ENCODE measurements at places on chromosomes 4 and X.

DNA sequence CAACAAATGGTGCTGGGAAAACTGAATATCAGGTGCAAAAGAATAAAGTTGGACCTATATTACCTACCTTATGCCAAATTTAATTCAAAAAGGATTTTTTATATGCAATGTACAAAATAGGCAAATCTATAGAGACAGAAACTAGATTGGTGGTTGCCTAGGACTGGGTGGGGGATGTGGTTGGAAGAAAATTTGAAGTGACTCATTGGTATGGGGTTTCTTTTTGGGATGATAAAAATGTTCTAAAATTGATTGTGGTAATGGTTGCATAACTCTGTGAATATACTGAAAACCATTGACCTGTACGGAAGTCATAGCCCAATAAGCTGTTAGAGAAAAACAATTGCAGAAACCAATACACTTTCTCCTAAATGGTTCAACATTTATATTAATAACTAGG lies 72.1 kb downstream of the COL4A5 start:
- no peak for DNase-seq

DNA sequence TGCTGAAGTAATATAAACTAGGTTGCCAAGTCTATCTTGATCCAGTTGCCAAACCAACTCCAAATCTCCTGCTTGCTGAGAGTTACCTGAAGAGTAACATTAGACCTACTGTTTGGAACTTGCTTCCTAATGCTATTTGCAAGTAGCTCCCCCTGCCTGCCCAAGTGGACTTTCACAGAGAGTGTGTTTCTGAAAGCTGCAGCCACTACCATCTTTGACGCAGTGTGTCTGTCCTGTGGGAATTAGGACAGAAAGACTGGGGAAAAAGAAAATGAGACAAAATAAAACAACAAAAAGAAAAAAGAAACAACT lies 195.0 kb upstream of the HS3ST1 start:
- no peak for DNase-seq

DNA sequence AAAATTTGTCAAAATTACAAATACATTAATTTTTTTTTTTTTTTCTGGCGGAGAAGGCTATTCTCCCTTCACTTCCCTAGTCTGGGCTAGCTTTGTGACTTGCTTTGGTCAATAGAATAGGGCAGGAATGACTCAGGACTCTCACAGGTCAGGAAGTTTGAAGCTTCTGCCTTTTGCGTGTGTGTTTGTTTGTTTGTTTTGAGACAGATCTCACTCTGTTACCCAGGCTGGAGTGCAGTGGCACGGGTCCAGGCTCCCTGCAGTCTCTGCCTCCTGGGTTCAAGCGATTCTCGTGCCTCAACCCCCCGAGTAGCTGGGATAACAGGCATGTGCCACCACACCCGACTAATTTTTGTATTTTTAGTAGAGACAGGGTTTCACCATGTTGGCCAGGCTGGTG lies 55.9 kb upstream of the USP9X start:
- DNase-seq = no peak

DNA sequence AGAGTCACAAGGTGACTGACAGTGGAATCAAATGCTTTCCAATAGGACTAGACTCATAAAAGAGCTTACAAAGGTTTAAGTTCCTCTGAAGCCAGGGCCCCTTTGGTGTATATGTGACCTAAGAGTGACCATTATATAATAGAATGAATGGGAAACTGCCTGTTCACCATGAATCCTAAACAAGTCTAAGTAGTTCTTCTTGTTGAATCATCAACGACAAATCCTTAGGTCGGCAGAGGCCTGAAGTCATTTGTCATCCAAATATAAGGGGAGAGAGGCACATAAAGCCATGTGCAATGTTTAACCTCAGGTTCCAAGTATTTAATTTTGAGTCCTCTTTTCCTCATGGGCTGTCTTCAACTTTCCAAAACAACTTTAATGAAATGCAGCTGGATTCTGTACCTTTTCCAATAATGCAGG lies 122.4 kb downstream of the RASL11B start:
- DNase-seq = no peak

GRCh38 chr4:76155979-76156378 lies 7.8 kb upstream of the NUP54 start:
- no peak for DNase-seq

GRCh38 chr4:76377481-76377901 lies 43.5 kb downstream of the CCDC158 start:
- no peak for DNase-seq

GRCh38 chr4:147480891-147481576 lies at the start of gene EDNRA:
EDNRA (plus strand) TSS chr4:147481097; CDS start chr4:147485682, 4,585 bp downstream.
- DNase-seq = peak; percentile 78

GRCh38 chrX:53362449-53362848 lies 60.0 kb downstream of the SMC1A start:
- no peak for DNase-seq

DNA sequence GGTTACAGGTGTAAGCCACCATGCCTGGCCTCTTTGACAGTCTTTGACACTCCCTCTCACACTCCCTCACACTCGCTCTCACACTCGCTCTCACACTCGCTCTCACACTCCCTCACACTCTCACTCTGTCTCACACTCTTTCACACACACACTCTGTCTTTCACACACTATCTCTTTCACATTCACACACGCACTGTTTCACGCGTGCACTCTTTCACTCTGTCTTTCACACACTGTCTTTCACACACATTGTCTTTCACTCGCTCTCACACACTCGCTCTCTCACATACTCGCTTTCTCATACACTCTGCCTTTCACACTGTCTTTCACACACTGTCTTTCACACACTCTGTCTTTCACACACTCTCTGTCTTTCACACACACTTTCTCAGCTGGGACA lies 167.1 kb upstream of the CXCL13 start:
- no peak for DNase-seq

GRCh38 chrX:65813245-65813644 lies 145.8 kb downstream of the MSN start:
- no peak for DNase-seq

DNA sequence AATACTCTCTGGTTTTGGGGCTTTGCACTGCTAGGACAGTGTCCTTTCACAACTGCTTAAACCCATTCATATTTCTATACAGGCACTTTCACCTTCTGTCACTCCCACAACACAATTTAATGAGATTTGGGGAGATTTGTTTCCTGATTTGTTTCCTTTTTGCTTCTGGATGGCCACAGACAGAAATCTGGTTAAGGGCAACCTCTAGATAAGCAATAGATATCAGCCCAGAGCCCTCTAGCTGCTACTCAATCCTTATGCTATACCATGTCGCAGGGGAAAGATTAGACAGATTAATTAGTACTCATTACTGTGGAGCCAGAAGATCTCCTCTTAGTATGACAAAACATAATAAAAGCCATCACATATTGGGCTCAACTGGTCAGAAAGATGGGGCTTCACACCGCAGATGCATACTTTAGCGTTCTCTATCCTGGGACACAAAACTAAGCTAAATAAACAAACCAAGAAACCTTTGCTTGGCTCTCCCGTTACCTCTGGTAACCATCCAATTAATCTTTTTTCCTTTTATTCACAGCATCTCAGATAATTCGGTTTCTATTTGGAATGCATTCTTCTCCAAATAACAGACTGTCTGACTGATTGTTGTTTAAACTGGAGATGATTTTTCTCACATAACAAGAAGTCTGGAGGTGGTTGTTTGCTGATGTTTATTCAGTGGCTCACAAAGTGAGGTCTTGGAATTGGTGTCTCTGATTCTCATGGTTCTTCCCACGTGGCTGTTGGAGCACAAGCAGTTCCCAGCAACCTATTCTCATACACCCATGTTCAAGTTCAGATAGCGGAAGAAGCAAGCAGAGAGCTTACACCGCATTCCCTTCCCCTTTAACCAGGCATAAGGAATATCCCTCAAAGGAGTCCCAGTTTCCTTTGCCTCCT lies 41.0 kb upstream of the ZNF330 start:
- no peak for DNase-seq

DNA sequence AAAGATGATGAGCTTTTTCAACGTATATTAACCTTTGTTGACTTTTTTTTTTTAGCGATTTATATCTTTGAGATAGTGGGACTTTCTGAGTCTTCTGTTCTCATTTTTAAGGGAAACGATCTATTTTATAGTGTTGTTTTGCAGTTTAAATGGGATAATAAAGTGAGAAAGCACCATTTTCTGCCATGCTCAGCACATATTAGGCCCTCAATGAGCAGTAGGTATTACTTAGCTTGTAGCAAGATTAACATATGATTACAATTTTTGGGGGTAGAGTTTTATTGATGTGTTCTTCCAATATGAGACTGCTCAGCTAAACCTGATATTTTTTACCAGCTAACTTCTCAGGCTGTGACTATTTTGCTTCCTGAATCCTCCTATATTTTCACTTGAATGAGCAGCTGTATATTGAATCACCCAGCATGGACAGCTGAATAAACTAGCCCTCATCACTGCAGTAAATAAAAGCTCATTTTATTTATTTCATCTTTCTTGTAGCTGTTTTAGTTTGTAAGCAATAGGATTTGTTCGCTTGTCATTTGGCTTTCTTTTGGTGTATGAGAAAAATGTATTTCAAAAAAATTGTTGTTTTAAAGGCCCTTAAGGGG lies 43.7 kb downstream of the UGT8 start:
- DNase-seq = no peak

DNA sequence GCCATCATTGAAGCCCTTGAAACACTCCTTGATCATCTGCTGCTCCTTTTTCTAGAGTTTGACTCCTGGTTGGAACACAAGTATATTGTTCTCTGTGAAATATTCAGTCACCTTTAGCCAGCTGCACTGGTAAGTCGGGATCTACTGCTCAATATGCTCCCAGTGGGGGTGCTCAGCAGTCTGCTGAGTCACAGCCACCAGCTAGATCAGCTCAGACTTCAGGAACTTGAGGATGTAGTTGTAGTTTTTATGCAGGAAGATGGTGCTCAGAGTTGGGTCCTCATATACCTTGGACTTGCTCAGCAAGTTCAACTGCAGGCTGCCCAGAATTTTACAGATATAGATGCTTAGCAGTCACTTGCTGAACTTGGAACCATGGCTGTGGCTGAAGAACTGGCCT lies 202.5 kb upstream of the RPL34 start:
- no peak for DNase-seq

DNA sequence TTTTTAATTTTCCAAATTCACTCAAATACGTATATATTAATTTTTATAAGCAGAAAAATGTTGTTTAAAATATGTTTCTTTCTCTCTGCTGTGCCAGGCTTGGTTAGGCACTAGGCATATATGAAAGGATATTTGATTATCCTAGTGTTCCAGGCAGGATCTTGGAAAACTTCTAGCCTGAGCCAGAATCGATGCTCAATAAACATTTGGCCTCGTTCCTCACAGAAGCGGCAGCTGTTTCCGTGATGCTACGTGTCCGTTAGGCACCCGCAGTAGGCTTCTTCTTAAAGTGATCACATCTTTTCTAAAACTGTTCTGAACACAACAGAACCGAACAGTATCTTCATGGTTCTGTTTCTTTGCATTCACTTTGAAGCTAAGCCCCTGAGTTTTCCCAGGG lies 50.1 kb upstream of the CRMP1 start:
- DNase-seq = no peak

GRCh38 chrX:77426811-77427210 lies 20.4 kb upstream of the FGF16 start:
- DNase-seq = no peak

- DNase-seq = no peak
Measured at GRCh38 chrX:109943092-109943739, 59.7 kb upstream of the TMEM164 start.

DNA sequence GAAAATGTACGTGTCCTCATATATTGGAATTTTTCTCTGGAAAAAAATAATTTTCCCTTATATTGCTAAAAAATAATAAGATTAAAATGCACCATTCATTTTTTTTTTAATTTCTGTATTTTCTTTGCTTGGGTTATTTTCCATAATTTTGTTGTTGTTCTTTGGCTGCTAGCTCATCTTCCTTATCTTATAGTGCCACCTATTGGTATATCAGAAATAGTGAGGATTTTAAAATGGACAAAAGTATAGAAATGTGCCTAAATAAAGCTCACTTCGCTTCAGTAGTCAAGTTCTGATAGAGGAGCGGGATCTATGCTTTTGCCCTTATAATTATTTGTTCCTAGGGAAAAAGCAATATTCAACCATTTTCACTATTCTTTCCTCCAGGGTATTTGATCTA lies 134.8 kb downstream of the NAP1L3 start:
- DNase-seq = no peak

DNA sequence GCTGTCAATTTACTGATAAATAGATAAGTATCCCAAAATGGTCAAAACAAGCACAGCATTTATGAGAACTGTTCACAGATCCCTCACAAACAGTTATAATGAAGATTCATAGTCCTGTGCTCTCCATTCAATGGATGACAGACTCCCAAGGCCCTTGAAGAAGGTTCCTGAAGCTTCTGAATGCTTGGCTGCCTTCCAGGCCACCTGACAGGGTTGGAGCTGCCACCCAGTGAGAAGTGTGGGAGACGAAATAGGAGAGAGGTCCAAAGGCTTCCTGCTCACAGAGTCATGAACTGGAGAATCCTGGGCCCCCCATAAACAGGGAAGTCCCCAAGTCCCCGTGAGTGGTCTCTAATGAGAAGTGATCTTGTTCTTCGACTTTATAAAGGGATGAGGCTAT lies 26.0 kb upstream of the ANXA3 start:
- DNase-seq = no peak

DNA sequence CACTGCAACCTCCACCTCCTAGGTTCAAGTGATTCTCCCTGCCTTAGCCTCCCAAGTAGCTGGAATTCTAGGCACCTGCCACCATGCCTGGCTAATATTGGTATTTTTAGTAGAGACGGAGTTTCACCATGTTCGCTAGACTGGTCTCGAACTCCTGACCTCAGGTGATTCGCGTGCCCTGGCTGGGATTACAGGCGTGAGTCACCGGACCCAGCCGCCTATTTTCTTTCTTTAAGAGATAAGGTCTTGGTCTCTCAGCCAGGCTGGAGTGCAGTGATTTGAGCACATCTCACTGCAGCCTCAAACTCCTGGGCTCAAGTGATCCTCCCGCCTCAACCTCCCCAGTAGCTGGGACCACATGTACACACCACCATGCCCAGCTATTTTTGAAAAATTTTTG lies 166.5 kb downstream of the DHRSX start:
- no peak for DNase-seq

- no peak for DNase-seq
Measured at GRCh38 chr4:128521648-128522111, 234.1 kb upstream of the PGRMC2 start.

- DNase-seq = no peak
Measured at GRCh38 chr4:39021631-39022030, 10.6 kb downstream of the TMEM156 start.

GRCh38 chrX:136210243-136210642 lies 41.0 kb downstream of the MAP7D3 start:
- DNase-seq = no peak

DNA sequence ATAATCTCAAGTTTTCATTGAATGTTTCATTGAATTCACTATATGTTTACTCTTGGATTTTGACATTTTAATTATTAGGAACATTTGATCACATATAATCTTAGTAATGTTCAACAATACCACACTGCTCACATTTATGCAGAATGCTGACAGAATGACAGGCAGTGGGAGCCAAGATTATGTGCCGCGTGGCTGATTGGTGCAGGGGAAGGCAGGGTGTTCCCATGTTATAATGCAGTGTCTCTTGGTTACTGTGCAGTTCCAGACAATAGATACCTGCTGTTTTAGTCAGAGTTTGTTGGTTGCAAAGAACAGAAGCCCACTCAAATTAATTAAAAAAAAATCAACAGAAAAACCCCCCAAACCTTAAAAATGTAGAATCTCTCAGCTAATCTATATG lies 33.0 kb downstream of the FHIP1A start:
- DNase-seq = no peak

GRCh38 chrX:11478911-11479310 lies 185.7 kb downstream of the AMELX start:
- no peak for DNase-seq

- DNase-seq = no peak
Measured at GRCh38 chrX:15150586-15150985, 119.3 kb downstream of the ASB9 start.

Data from coronary artery (tissue), 2 donors.